Panc1 (cell line): ENCODE measurements at places on chromosomes 5 and 9.
A peak's percentile ranks its signal among the peaks of the same experiment; 100 is the strongest.

DNA sequence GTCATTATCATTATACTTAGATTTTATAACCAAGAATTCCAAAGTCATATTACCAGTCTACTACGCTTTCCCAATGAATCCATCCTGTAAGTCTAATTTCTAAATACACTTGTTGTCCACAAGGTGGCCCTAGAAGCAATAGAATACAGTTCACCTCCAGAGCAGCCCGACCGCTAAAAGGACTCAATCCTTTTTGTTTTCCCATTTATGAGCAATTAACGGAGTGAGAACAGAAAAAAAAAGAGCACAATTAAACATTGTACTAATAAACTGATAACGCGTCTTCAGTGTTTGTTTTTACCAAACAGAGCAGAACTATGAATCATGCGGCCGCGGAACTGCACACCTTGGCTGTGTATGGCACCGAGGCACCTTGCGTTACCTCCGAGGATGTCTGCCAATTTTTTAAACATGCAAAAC, 160.7 kb upstream of the DAPK1 start:
- peak; percentile 10 for DNase-seq

DNA sequence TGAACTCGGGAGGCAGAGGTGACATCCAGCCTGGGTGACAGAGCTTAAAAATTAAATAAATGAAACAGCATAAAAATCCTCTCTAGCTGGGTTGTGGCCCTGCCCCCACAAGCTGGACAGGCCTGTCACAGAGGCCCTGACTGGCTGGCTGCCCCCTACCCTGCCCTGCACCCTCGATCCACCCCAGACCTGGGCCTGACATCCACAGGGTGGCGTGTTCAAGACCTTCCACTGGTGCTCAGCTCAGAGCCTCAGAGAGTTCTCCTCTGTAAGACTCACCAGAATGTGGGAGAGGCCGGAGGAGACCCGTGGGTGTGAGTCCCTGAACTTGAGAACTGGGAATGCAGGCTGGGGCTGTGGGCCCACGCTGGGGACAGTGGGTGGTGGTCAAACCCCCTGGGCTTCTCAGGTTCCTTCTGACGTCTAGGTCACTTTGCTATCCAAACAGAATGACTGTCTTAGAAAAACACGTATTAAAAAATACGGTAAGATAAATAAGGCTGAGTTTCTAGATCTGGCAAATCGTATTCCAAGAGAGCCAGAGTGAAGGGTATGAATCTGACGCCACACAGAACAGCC, 9.7 kb upstream of the WDR38 start:
- no peak for DNase-seq

DNA sequence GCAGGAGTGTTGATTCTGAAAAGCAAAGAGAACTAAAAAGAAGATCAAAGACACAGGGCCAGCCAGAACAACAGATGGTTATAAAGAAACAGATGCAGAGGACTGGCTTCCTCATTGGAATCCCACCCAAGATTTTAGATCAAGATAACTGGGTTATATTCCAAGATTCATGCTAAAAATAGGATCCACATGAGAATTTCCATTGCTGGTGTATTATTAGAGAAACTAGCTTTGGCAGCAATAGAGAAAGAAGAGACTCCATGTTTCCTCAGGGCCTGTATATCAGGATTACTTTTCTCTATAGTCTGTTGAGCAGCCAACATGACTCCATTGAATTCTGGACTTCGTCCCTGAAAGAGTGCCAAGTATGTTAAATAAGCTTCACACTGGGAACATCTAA, 367.3 kb downstream of the TUSC1 start:
- no peak for DNase-seq

DNA sequence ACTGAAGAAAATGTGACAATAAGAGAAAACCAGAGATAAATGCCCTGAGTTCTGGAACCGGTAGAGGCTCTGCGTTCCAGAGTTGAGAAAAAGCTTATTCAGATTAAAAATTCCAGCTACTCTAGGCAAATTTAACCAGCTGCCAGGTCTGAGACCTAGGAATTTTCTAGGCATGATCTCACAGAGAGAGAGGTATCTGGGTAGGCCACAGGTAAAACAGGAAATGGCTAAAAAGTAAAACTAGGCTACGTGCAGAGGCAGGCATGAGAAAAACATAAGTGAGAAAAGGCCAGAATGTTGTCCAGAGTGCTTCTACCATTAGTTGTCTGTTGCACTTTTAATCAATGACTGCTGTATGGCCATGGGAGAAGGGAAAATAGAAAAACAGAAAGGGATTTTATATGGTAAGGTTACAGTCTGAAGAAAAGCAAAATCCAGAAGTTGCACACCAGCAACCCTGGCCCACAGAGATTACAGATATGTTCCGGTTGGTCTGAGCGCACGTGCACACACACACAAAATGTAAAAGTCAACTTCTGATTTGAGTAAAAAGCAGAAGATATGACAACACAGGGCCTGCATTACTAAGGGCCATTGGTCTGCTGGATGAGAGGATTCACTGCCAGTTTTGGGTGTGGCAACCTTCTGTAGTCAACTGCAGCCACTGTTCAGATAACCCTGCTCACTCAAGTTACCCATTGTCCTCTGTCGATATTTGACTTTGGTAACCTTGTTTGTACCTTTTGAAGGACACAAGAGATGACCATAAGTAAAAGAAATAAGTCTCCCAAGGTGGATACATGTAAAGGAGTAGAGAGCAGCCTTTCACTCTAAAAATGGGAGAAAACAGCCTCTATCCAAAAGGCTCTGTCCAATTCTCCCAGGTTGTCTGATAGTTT, 266.0 kb downstream of the DTWD2 start:
- DNase-seq: no peak

DNA sequence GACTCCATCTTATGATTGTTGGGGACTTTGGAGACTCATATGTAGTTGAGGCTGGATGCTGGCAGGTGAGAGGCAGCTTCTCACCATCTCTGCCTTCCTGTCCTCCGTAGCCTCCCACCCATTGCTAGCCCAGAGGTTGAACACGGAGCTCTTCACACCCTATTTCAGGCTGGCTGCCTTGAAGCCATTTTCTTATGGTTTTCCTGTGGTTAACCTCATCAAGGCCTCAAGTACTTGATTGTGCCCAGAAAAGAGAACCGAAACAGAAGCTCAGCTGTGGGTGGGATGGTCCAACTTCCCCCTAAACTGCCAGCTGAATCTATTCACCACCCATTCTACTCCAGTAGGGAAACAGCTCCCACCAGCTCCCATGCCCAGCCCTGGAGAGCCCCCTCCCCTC, 102.9 kb downstream of the LIFR start:
- no peak for DNase-seq

- no peak for DNase-seq
Observed at GRCh38 chr5:83097689-83098231, 20.4 kb downstream of the XRCC4 start.

GRCh38 chr9:35552837-35553236, 52.2 kb upstream of the TESK1 start:
- DNase-seq: no peak

GRCh38 chr9:20962536-20963225, 68.8 kb downstream of the HACD4 start:
- no peak for DNase-seq

DNA sequence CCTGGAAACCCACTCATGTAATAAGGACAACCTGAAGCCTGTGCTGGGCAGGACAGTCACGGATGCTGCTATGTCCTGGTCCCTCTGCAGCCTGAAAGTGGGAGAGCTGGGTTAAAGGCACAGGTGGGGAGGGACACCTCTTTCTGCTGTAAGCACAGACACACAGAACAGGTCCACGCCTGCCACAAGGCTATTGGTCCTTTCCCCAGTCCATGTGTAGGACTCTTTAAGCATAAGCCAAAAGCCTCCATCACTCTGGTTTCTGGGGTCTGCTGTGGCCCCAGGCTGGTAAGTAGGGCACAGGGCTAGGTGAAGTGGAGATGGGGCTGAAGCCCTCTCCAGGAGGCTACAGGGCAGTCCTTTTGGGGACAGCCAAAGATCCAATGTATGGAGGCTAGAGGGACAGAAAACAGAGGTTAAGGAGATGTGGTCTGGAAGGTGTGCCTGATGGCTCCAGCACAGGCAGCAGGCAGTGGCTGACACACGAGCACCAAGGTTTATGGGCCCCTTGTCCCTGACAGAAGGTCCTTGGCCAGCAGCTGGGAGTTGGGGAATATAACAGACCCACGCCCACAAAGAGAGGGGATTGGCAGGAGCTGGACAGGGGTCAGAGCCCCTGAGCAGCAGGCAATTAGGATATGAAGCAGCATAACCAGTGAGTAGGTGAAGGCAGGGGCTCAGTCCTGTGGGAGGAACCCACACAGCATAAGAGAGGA, 203.6 kb upstream of the MVB12B start:
- DNase-seq: no peak

DNA sequence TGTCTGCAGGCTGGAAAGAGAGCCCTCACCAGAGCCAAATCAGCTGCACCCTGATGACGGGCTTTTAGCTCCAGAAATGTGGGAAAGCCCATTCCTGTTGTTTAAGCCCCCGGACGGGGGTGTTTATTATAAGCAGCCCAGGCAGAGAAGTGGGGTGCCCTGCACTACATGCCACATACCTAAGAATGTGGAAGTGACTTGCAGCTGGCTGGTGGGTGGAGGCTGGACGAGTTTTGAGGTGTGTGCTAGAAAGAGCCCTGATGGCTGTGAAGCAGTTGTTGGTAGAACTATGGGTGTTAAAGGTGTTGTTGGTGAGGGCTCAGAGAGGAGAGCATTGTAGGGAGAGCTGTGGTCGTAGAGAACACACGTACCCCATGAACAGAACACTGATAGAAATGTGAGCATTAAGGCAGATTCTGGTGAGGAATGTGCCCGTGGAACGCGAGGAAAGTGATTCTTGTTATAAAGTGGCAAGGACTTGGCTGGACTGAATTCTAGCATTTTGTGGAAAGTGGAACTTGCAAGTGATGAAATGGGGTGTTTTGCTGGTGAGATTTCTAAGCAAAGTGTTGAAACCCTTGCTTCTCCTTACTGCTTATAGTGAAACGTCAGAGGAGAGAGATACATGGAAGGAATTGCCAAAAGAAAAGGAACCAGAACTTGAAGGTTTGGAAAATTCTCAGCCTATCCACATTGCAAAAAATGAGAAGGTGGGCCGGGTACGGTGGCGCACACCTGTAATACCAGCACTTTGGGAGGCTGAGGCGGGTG, 38.9 kb downstream of the AHRR start:
- DNase-seq: no peak

DNA sequence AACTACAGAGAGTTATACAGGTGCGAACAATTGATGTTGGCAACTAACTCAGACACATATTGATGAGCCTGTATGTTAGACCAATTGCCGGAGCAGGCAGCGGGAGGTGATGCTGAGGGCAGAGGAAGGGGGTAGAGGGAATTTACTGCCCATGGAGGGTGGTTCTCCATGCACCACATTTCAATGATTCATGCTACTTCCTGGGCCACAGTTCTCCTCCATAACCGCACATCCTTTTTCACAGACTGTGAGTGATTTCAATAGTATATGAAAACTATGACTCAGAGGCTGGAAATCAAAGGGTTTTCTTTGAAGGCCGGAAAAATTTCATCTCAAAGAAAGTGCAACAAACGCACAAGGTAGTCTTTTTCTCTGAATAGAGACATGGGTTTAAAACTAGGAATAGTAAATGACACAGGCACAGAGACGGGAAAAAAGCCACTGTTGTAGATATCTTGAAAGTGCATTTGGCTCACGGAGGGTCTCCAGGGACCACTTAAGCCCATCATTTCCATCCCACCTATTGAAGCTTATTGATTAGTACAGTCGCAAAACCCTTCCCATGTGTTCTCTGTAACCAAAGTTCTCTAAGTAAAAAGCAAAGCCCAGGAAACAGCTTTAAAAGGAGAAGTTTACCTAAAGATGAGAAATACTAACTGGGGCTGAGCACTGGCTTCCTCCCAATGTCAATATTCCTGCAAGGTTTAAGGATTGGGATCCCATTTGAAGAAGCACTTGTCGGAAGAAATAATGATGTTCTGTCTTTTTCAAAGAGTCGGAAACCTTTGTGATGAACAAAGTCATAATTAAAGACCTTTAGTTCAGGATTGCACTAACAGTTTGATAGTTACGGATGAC, 28.0 kb upstream of the ADAM19 start:
- DNase-seq: peak; percentile 61

DNA sequence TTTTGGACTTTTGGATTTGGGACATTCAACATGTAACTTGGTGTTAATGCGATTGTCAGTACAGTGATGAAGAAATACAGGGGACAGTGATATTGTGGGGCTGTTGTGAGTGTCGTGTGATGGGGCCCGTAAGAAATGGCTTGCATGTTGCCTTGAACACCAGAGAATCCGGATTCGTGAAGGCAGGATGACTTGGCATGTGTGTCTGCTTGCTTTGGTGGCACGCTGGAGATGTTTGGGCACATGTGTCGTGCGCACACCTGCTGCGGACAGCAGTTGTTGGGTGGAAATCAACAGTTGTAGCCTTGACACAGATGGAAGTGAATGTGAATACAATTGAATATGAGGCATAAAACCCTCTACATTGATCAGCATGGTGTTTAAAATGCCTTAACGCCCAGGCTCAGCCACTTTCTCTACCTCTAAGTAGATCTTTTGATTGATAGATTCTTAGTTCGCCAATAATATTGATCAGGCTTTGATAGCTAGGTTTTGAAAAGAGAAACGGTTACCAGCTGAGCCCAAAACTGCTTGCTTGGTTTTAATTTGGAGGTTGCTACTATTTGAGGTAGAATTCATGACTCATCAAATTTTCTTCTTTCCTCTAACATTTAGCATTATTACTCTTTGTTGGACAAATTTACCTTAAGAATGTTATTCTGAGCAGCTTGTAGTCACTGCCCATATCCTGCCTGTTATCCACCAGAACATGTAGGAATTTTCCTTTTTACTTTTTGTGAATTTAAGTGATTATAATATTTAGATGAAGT, 94.4 kb downstream of the TRIO start:
- no peak for DNase-seq

GRCh38 chr9:112747094-112747493, 3.5 kb upstream of the SNX30 start:
- DNase-seq: no peak

- no peak for DNase-seq
Observed at GRCh38 chr9:137256856-137257255, 1.7 kb downstream of the NELFB start.

GRCh38 chr5:149796030-149796429, 65.9 kb downstream of the PPARGC1B start:
- DNase-seq: no peak

DNA sequence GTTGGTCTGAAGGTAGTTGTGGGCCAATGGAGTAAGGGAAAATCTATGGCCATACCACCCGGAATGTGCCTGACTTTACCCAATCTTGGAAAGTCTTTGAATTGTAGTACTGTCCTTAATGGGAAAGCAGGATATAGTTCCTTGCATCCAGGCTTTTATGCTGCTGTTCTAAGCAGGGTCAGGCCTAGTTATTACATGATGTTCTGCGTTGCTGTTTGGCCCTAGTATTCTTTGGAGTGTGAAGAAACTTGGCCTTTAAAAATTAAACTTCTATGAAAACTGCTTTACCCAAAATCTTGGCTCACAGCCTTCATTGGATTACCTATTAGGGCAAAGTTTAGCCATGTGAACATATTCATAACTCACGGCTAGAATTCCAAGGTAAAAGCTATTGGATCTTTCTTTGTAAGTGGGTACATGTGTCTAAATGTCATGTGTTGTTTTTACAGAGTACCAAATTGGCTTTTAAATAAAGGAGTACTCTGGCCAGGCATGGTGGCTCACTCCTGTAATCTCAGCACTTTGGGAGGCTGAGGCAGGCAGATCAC, 211.1 kb downstream of the DTWD2 start:
- no peak for DNase-seq
